Endothelial cell (in vitro differentiated cells): ENCODE measurements at places on chromosomes 5 and 9.

DNA sequence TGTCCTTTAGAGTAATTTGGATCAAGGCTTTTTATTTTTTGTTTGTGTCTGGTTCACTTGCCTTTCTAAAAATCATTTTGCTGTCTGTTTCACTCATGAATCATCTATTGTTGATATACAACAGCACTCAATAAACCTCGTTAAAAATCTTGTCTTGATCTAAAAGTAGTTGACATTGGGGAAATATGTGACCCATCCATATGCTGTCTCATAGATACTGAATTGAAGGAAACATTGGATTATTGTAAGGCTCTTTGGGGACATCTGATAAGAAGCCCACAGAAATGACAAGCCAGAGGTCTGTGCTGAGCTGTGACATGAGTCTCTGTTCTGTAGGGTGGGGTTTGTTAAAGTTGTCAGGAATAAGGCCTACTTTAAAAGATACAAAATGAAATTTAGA, 208.0 kb downstream of the PDZD2 start:
- H3K4me3 ChIP-seq, result no peak overlapping the region
- no peak overlapping the region for H3K27ac ChIP-seq
- peaks cover 3% of the 10 kb centered on the region for H3K27me3 ChIP-seq
- H3K36me3 ChIP-seq, result no peaks in the 10 kb centered on the region
- DNase-seq, result no peak
- peaks cover 36% of the 10 kb centered on the region for H3K4me1 ChIP-seq

- no peaks in the 10 kb centered on the region for H3K4me1 ChIP-seq
- no peaks in the 10 kb centered on the region for H3K36me3 ChIP-seq
- no peak for DNase-seq
- H3K4me3 ChIP-seq, result no peak overlapping the region
Observed at GRCh38 chr5:16549491-16550206, 67.1 kb downstream of the RETREG1 start.

- no peak for DNase-seq
- no peak overlapping the region for H3K4me3 ChIP-seq
- no peaks in the 10 kb centered on the region for H3K36me3 ChIP-seq
- no peak overlapping the region for H3K27ac ChIP-seq
- H3K27me3 ChIP-seq, result peaks cover 2% of the 10 kb centered on the region
- no peaks in the 10 kb centered on the region for H3K4me1 ChIP-seq
Observed at GRCh38 chr5:151869843-151870242, 54.8 kb downstream of the GLRA1 start.

GRCh38 chr5:79047199-79047598, 22.3 kb downstream of the DMGDH start:
- no peak overlapping the region for H3K27ac ChIP-seq
- H3K4me1 ChIP-seq, result no peaks in the 10 kb centered on the region

DNA sequence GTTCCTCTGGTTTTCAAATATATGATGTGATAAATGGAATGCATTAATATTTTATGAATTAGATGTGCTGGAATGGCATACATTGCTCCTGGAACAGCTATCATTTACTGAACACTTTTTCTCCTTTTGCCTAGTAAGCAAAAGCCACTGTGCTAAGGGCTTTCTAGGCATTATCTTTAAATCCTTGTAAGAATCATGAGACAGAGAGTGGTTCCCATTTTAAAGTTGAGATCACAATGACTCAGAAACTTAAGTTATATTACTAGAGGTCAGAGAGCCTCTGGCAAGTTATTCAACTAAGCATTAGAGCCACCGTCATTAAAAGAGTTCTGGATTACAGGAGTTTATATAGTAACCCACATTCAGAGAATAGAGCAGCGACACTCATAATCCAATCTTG, 26.7 kb upstream of the FSD1L start:
- H3K27me3 ChIP-seq, result no peaks in the 10 kb centered on the region
- no peaks in the 10 kb centered on the region for H3K36me3 ChIP-seq
- no peak overlapping the region for H3K4me3 ChIP-seq

DNA sequence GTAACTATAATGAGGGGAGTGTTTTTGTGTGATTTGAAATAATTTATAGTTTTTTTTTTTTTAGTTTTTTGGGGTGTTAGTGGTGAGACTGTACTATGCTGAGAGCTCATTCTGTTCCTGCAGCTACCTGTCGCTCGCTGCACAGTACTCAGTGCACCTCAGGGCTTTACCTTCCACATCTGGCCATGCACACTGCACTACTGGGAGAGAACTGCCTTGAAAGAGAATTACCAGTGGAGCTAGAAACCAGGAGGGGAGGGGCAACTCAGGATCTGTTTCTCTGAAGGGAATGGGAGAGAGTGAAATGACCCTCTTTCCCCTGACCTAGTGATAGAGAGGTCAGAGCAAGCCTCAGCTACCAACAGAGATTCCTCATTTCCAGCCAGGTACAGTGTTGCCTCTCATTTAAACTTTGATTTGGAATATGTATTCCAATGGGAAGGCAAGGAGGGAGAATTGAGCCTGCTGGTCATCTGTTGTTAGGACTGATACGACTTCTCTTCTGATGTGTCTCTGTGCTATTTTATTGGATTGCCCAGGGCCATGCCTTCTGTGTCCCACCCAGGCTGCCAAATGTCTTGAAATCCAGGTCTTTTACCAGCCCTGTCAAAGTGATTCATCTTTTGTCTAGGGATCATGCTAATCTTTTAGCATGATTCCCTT, 8.9 kb downstream of the ATG10 start:
- H3K27ac ChIP-seq, result no peak overlapping the region
- H3K4me3 ChIP-seq, result no peak overlapping the region
- peaks cover 9% of the 10 kb centered on the region for H3K27me3 ChIP-seq
- DNase-seq, result no peak
